ENCODE measurements at places on chromosomes 12 and 14.

DNA sequence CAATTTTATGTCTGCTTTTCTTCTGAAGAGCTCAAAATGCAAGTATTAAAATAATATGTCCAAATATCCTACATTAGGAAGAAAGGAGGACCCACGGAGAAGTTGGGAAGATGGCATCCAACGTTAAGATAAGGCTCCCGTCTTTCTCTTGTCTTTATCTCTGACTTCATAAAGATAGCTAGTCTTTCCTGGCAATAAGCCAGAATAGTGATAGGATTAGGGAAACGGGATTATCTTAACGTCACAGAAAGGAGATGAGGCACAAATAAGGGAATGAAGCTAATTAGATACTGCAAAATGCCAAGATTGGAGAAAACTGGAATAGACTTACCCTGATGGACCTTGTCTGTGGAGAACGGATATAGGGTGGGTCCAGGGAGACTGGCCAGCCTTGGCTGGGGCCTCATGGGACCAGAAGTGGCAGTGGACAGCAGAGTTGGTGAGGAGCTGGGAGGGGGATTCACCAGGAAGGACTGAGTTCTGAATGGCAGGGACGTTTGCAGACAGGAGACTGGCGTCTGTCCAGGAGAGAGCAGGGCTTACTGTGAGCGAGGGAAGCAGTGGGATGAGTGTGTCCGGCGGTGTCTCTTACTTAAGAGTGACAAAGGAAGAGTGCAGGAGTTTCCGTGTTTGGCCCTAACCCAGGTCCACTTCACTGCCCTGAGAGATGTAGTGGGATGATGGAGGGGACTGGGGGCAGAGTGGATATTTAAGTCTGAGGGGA, 119.9 kb downstream of the CACNA1C start:
- DNase-seq, result no peak

GRCh38 chr12:68977335-68977734, 44.4 kb upstream of the CPM start:
- no peak for DNase-seq

DNA sequence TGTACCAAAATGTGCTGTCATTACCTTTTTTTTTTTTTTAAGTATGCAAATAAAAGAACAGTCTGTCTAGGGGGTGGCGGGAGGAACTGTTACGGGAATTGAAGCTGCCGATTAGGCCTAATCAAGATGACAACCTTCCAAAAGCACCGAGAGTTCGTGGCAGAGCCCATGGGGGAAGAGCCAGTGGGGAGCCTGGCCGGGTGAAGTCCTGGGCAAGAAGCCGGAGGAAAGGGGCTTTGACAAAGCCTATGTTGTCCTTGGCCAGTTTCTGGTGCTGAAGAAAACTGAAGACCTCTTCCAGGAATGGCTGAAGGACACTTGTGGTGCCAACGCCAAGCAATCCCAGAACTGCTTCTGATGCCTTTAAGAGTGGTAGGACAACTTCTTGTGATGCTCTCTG, 42.6 kb downstream of the ACTN1 start:
- no peak for DNase-seq

DNA sequence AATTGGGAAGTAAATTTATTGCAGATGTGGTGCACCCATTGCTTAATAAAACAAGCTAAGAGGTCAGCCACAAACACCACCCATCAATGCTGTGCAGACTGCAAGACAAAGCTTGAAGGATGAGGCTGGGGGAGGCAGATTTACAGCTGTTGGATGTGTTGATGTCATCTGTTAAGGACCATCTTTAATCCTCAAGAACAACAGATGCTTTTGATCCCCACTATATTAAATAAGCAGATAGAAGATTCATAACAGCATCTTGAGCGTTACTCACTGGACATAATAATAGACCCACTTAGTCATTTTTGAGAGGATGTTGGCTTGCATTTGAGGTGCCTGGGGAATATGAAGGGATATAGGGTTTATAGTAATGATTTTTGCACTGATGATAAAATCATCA, 58.8 kb downstream of the GPR68 start:
- DNase-seq, result no peak

DNA sequence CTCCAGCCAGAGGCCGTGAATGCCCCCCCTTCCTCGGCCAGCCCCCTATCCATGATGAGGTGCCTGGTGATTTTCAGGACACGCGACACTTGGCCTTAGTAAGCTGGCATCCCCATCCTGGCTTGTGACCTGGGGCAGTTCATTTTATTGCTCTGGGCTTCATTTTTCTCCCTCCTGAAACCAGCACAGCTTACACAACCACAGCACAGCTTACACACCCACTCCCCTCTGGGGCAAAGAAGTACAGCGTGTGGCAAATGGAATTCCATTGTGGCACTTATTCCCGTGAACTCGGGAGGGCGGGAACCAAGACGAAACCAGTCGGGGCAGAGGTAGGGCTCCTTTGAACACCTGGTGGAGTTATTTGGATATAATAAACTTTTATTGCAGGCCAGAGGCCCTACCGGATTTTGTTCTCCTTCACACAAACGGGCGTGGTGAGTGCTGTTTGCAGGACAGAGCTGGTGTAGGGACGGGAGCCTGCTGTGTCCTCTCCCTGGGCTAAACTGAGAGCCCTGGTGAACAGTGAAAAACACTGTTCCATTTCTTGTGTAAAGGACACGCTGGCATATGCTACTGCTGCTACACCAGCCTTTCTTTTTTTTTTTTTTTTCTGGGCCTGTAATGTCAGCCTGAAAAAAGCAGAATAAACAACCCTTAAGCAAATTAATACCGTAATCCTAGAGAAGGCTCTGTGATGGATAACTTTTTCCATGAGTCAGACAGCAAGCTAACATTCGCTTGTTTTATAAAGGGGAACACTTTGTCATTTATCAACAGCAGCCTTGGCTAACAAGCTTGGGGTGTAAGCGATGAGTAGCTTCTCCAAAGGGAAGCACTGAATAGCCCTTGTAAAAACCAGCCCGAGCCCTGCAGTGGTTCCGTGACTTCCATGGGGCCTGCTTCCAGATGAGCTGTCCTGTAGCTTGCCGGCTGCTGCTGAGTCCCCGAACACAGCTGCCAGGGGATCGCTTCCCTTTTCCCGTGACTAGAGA, 29.3 kb downstream of the CD9 start:
- no peak for DNase-seq

- DNase-seq, result no peak
Measured at GRCh38 chr12:3302401-3303041, 188.5 kb upstream of the PRMT8 start.

Measured in stimulated activated CD4-positive, alpha-beta T cell treated with anti-CD3 and anti-CD28 coated beads, Interleukin-2, amount 100 ng/mL, for 24 hours (primary cell).